ENCODE measurements at places on chromosomes 2 and 18.

DNA sequence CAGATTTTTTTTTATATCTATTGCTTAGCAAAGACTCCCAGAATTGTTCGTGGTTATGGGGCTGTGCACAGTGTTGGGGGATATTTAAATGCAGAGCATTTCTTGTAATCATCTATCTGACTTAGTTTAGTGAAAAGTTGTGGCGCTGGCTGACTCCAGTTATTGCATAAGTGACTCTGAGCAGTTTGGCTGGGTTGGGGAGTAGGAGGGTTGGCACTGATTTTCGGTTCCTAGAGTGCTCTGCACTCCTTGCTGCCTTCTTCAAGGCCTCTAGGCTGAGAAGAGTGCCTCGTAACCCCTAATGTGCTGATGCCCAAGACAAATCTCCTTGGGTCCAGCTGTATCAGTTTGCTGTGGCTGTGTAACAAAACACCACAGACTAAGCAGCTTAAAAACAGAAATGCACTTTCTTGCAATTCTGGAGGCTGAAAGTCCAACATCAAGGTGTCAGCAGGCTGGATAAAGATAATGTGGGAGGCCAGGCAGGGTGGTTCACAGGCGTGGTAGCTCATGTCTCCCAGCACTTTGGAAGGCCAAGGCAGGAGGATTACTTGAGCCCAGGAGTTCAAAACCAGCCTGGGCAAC is 6.5 kb upstream of the IMPA2 start:
- DNase-seq, result no peak

DNA sequence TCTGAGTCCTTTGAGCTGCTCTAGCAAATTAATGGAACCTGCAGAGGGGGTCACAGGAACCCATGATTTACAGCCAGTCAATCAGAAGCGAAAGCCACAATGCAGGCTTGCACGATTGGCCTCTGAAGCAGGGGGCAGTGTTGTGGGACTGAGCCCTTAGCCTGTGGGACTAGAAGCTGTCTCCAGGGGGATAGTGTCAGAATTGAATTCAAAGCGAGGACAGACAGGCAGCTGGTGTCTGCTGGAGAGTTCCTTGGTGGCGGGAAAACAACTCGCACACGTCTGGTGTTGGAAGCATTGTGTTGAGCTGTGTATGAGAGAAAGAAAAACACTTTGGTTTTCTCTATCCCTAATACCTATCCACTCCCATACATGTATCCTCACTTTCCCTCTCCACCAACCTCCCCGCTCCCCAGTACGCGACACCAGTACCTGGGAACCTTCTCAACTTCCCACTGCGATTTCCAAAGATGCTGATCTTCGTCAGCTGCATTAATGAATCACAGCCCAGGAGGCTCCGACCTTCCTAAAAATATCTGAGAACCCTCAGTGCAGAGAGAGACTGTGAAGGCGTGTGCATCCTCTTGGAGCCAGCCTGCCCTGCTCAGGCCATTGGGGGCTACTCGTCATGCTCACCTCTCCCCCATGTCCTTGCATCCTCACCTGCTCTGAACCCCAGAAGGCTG is 88.2 kb downstream of the HS1BP3 start:
- no peak for DNase-seq

DNA sequence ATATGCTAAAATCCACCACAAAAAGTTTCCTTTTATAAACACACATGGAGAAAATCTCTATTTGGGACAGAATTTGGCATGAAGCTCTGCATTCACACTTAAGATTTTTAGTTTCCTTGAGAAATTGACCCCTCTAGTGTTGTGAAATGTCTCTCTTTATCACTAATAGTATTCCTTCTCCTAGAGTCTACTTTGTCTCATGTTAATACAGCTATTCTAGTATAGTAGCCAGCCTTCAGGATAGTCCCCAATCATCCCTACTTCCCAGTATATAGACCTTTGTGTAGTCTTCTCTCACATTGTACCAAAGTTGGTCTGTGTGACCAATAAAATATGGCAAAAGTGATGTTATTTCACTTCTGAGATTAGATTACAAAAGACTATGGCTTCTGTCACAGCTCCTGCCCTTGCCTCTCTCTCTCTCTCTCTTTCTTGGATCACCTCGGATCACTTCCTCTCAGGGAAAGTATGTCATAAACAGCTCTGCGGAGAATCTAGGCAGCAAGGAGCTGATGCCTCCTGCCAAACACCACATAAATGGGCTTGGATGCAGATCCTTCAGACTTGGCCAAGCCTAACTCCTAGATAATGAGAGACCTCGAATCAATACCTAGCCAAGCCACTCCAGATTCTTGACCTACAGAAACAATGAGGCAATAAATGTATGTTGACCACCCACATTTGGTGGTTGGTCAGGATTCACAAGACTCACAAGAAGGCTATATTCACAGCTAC is 59.7 kb upstream of the NABP1 start:
- no peak for DNase-seq

DNA sequence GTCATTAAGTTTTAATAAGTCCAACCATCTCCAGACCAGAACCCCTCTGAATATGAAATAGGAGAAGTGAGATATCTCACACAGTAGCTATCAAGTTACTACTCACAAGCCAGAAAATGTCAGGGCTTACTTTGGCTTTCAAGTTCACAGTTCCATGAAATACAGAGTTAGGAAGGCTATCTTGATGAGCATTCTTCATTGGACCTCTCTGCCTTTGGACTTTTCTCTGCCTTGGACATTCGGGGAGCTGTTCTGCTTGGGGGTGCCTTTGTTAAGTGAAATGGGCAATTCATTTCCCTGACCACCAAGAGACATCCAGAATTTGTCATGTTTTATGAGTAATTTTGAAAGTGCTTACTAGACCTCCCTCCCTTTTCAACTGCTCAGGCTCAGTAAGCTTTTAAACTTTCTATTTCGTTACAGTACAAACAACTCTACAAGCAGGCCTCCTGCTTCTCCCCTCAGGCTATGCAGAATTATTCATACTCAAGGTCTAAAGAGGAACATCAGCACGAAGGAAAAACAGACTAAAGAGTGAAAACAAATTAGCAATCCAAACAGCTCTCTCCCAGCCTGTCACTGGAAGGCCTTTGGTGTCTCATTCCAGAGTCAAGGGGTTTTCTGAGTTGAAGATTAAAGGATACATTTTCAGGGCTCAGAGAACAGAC is 95.3 kb downstream of the MREG start:
- no peak for DNase-seq

- DNase-seq, result no peak
Observed at GRCh38 chr2:46306330-46306751, 9.1 kb downstream of the EPAS1 start.

DNA sequence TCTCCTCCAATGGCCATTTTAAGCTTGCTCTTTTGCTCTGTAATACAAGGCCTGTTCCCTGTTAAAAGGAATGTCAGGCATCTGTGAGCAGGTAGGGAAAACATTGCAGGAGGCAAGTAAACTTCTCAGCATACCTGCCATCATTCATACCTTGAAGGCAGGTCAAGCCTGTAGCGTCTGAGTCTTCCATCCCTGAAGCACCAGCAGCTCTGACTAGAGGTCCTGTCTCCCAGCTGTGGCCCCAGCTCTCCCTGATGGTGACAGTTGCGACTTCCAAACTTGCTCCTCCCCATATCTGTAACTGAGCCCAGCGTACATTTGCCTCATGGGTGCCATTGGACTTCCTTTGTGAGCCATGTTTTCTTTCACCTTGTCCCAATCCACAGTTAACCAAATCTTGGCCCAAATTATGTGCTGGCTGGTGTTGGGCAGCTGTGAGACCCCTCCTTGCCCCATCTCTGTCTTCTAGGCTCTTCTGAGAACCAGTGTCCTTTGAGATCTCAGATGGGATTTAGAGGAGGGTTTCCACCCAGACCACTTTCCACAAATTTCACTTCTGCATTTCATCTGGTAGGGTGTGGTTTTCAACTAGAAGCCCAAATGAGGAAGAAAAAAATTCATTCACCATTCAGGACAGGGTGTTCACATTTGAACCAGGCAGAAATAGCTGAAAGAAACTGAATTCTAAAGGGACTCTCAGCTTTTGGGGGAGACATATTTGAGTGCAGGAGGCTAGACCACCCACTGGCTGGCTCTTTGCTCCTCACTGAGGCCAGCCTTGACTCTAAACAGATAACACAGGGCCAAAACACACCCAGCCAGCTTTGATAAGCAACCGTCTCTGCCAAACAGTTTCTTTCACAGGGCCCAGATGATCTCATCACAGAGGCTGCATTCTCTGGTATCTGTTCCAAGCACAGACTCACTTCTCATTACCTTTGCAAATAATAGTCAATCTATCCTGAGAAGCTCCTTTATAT is 66.4 kb upstream of the MSH2 start:
- DNase-seq, result no peak

DNA sequence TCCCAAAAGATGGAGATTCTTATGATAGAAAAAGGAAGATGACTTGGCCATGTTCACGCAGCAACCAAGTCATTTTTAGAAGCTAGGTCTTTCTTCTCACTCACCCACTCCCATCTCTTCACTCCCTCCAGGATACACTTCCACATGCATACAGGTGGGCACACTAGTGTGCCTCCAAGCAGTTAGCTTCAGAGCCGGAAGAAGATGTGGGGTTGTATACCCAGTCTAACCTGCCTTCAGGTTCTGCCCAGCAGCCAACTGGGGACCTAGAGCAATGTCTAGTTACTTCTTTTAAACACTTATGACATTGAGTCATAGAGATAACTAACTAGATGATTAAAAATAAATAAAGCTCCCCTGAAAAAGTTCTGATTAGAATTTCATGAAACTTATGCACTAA is 21.8 kb upstream of the TANK start:
- no peak for DNase-seq

DNA sequence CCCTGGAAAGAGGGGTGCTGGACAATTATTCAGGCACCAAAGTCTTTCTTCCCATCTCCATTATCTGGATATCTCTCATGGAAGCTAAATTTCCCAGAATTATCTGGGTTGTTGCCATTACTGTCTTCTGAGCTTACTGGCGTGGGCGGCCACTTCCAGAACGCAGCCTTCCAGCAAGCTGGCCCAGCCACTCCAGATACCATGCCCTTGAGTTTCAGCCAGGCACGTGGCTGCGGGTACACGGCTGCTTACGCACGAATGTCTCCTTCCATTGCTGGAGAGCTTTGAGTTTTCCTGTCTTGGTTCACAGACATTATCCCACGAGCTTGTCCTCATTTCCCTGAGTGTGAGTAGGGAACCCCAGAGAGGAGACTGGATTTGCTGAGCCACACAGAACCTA is 32.7 kb downstream of the CELF4 start:
- no peak for DNase-seq

DNA sequence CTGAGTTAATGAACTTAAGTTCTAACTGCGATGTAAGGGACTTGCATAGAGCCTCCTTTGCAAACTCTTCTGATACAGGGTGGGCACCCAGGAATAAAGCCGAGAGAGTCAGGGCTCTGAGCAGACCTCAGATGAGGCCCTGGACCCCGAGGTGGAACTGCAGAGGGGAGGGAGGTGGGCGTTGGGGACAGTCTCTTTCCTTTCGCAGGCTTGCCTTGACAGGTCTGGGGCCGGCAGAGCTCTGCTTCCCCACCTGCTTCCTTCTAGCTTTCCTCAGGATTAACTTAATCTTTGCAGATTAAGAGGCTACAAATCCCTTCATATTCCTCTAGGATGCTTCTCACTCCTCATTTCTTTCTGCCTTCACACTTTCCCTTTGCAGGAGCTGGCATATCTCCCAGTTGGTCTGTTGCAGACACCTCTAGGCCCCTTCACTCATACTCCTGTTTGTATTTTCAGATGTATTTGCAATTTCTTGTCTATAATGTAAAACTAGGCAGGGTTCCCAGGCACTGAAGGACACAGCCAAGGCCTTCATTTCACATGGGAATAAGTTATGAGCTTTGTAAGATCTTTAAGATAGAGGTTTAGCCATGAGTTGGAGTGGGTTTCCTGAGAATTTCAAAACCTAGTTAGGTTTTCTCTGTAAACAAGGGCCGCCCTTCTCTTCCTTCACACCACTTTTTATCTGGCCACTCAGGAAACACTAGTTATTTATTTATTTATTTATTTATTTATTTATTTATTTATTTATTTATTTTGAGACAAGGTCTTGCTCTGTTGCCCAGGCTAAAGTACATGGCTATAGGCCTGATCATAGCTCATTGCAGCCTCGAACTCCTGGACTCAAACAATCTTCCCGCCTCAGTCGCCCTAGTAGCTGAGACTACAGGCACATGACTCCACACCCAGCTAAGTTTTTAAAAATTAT is 70.9 kb downstream of the MTCL1 start:
- DNase-seq, result no peak

GRCh38 chr2:231200805-231201474 is 2.5 kb downstream of the ARMC9 start:
- DNase-seq, result no peak

- DNase-seq, result no peak
Observed at GRCh38 chr2:120533625-120534024, 187.7 kb downstream of the INHBB start.

DNA sequence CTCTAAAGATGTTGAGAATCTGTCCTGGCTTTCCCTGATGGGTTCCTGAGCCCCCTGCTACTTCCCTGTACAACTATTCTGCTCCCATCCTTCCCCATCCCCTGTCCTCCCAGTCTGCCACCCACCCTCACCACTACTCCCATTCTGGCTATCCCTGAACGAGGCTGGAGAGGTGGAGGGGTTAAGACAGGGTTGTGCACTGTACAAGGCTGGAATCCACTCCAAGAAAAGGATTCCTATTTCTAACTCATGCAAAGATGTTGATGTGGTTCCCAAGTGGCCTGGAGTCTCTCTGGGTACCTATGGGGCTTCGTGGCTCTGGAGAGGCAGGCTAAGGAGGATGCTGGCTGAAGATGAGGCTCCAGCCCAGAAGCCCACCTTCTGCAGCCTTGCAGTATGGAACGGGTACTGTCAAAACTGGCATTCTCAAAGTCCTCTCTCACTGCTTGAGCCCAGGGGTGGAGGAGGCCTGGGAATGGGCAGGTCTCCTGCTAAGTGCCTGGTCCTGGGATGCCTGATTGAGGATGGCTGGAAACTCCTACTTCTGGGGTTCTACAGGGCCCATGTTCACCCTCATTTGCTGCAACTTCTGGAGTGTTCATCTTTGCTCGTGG is 1.3 kb upstream of the FEV start:
- DNase-seq, result no peak

DNA sequence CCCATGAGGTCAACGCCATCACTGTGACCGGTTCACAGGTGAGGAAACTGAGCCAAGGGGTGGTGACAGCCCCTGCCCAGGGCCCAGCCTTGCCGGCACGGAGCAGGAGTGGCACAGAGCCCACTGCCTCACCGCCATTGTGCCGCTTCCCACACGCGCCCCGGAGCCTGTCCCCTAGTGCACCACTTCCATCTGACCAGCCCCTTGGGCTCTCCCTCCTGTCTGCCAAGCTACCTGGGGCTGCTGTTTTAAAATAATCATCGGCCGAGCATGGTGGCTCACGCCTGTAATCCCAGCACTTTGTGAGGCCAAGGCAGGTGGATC is 49.7 kb upstream of the GLI2 start:
- DNase-seq, result no peak

DNA sequence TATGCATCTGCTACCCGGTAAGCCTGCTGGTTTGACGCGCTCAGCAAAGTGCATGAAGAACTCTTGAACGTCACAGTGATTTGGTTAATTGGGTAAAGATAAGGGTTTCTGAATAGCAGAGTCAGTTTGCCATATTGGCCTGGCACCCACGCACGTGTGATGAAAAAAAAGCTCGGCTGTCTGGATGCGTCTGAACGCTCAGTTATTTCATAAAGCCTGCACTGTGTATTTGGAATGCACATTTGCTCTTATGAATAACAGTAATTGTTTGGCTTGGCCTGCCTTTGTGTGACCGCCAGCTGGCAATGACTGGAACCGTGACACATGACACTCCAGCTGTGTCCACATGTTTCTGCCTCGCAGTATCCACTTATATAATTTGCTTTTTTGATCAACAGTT is 129.2 kb upstream of the MEIS1 start:
- no peak for DNase-seq

GRCh38 chr2:158056875-158057274 is 44.8 kb upstream of the UPP2 start:
- no peak for DNase-seq

- no peak for DNase-seq
Observed at GRCh38 chr2:157897106-157897971, 21.2 kb upstream of the ACVR1 start.
